ENCODE measurements at places on chromosomes 11 and 22.

DNA sequence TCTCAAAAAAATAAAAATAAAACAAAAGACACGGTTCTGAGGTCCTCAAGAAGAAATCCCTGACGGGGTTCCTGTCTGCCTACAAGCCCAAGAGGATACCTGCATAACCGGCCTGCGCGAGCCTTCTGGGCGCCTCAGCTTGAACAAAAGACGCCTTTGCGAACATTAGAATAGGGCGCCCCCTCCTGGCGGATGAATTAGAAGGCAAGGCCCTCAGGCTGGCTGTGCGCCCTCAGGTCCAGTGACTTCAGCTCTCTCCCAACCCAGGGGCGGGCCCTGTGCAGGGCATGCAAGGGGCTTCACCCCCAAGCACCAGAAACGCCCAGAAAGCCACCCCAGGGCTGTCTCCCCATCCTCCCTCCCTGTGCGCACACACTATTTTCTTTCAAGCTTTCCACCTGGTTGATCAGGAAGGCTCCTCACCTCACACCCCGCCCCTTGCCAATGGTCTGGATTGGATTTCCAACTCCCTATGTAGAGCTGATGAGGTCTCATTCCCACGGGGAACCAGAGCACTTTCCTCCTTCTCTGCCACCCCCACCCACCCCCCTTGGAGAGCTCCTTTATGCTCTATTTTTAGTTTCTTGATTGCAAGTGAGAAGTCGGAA is 273.3 kb downstream of the BUD13 start:
- DNase-seq, result peak; percentile 7

DNA sequence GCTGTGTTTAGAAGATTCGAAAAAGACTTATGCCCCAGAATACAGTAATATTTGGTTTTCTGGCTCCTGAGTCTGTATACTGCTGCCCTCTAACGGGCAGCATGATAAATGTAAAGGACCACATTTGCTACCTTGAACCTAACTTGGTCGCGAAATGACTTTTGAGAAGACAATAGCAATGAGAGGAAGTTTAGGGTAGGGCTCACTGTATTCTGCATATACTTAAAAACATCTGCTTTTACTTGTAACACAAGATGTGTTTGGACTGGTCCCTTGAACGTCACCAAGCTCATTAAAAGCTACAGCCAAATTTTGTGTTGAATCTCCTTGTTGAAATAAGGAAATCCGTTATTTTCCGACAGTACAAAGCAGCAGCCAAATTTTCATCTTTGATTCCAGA is 309.1 kb downstream of the SWAP70 start:
- peak; percentile 25 for DNase-seq

DNA sequence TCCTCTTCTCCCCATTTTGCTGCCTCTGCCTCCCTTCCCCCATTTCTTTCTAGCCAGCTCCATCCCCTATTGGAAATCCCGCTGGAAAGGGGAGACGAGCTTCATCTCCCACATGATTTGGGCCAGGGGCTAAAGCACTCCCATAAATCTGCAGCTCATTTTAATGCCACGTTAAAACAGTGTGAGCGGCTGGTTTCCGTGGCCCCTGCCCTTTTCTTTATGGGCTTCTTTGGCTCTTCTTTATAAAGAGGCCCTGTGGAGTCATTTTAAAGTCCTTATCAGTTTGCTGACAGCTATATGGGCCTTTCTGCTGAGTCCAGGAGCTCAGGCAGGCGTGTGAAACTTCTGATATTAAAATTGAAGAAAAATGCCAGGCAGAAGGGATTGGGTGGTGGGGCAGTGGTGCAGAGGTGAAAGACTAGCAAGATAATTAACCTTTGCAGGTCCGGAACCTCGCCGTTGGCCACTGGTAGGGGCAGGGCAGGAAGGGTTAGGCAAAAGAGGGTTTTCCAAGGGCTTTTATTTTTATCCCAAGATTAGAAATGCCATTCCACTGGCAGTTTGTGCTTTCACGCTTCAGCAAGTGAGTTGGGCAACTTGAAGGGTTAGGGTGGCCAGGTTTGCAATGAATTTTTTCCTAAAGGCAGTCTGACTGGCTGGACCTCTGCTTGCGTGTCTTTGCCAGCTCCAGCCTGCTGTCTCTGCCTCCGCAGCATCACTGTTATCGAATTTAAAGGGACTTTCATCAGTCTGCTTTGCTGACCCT is 44.3 kb downstream of the EXT2 start:
- DNase-seq, result no peak

DNA sequence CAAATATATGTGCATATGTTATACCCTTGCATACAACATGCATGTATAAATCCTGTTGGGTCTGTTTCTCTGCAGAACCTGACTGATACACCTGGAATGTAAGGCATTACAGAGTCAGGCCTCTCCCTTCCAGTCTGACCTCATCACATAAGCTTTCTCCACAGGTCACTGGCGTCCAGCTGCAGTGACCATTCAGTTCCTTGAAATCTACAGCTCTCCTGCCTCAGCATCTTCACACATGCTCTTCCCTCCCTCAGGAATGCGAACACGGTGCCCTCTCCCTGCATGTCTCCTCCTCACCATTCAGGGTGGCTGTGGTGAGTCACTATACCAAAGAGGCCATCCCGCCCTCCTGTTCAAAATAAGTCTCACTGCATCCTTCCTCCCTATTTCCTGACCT is 657.8 kb upstream of the B3GAT1 start:
- no peak for DNase-seq

- DNase-seq, result no peak
Measured at GRCh38 chr11:63518548-63518947, 12.7 kb downstream of the LGALS12 start.

- DNase-seq, result peak; percentile 29
Measured at GRCh38 chr11:87352759-87353707, 315.3 kb downstream of the TMEM135 start.

DNA sequence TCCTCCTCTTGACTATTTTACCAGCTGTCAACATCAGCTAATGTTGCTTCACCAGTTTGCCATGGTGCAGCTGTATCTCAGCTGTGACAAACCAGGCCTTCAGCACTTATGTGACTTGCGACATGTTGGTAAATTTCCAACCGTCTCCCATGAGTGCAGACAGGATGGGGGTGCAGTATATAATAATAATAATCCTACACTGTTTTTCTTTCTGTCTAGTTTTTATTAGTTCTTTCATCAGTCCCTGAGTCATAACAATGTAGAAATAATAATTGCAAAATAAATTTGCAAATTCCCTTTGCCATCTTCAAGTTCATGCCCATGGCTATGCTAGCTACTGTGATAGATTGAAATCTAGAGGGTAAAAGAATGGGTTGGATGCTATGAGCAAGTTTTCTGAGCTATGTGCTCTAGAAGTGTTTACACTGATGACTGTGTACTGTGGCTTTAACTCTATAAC is 4.9 kb downstream of the MMP13 start:
- no peak for DNase-seq

DNA sequence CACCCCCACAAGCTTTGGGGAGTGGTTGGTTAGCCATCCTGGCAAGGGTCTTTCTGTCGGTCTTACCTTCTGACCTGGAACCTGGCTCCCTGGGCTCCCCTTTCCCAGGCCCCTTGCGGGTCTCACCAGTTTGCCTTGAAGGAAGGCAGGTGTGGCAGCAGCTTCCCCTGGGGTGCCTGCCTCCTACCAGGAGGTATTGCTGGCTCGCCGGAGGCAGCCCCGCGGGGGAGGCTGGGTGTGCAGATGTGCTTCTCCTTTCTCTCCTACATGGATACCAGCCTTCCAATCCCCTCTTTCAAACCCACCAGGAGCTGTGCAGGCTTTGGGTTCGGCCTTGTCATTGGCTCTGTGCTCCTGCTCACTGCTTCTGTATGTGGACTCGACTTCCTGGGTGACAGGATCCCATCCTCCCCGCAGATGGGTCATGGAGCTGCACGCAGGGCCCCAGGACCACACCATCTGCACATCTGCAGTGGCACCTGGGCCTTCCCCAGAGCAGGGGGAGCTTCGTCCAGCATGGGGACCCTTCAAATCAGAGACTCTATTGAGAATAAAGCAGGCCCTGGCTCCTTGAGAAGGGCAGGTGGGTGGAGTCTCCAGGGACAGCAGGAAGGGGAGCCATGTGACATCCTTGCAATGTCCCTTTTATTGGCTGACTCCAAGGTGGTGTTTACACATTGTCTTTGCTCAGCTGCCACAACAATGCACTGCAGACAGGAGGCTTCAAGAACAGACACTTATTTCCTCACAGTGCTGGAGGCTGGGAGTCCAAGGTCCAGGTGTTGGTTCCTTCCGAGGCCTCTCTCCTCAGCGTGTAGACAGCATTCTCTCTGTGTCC is 592.0 kb downstream of the BRD1 start:
- DNase-seq, result no peak

DNA sequence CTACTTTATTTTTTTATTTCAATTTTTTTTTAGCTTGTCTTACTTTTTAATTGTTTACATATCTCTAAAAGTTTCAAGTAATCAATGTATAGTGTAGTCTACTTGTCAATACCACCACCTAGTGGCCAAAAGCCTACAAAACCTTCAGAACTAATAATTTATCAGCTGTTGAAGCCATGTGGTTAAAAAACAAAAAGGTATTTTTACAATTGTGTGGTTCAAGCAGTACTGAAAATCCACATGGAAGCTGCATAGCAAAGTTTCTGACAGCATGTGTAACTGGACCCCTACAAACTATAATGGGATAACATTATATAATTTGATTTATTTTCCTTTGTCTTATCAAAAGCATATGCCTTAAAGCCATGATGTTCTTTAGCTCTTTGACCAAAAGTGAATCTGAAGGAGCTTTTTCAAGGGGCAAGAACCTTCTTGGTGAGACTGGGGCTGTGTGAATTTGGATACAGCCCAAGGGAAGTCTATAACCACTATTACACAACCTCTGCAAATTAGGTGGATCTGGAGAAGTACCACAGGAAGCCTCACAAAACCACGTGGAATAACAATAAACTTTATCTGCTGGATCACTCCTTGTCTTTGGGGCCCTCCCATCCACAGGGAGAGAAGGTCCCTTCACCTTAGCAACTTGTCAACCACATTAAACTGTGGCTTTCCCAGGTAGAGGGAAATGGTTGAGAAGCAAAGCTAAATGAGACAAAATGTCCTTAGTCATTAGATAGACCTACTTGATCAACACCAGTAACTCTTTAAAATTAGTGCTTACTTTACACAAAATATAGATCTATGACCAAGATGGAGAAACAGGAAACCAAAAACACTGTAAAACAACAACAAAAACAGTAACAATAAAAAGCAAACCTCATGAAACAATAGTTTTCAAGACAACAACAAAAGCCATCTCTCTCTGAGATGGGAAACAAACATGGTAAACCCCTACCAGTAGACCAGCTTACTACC is 9.9 kb downstream of the NARS2 start:
- no peak for DNase-seq

DNA sequence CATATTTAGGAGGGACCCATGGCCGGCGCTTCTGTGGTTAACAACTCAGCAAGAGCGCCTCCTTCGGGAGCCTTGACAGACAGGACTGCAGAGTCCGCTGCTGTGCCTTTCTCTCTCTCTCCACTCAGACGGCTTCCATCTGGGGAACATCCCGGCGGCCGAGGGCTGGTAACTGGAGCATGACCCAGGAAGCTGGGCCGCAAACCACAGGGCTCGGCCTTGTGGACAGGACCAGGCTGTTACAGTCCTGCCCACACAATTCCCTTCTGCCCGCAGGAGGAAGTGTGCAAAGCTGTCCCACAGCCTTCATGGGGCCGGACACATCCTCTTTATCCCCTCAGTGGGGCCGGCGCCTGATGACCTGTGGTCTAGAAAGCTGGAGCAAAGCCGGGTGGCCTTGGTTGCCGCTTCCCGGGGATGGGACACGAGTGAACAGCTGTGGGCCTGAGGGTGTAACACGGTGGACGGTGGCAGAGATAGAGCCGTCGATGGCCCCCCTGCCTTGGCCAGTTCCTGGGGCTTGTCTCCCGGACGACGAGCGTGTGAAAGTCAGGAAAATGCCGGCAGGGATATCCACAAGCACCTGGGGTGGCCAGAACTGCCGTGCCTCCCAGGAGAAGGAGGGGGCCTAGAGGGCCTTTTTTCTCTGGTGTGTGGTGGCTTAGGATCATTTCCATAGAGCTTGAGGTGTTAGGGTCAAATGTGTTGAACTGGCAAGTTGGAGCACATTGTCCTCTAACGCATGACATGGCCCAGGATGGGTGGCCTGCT is 50.1 kb downstream of the FBLN1 start:
- DNase-seq, result no peak

DNA sequence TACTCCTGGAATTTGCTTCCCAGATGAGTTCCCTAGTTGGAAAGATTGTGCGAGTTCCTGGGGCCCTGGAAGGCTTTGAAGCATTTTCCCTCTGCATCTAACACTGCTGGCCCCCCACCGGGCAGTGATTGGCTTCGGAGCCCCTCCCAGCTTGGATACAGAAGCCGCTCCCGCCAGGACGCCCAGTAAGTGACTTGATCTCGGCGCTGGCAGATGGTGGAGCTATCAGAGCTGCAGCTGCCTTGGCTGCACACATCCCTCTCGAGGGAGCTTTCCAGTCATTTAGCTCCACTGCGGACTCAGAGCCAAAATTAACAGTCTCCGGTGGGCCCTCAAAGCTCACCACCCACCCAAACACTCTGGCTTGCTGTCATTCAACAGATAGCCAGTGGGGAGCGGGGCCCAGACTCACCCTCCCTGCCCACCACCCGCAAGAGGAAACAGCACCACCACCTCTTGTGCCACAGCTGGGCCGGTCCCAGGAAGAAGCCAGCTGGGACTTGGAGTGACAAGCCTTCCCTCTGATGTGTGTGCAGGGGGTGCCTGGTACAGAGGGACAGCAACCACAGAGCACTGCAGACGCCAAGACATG is 162.3 kb downstream of the TRIM29 start:
- DNase-seq, result no peak

GRCh38 chr11:76793391-76794291 is 10.5 kb downstream of the TSKU start:
- DNase-seq, result no peak

- no peak for DNase-seq
Measured at GRCh38 chr11:115674176-115674936, 170.1 kb upstream of the CADM1 start.

- no peak for DNase-seq
Measured at GRCh38 chr11:118915941-118916841, 9.5 kb downstream of the BCL9L start.

DNA sequence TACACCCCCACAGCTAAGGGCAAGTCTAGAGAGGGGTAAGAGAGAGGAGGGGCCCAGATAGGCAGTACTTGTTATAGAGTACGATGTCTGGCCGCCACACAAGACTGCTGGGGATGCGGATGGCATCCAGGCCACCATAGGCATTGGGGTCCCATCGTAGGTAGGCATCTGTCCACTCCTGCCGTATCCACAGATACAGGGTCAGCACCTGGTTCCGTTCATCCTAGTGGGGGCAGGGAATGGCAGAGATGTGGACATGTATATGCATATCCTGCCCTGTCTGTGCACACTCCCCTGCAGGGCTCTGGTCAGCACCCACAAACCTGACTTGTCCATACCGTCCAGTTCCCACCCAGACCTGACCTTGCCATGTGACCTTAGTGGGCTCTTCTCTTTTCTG is 2.1 kb downstream of the CHRNA10 start:
- DNase-seq, result no peak

DNA sequence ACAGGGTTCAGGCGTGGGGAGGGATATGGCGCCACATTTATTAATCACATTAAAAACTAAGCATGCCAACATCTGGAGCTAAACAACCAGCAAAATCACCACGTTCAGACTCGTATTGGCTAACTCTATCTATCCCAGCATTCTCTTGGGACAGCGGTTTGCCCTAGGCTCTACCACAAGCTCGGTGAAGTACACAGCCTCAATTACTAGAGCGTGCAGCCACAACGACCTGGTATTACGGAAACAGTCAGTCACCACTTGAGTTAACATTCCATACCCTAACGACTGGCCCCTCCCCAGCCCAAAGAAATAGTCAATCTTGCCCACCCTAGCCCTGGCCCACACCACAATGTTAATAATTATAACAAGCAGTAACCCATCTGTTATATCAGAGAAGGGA is 32.1 kb downstream of the APOL5 start:
- DNase-seq, result no peak

Data from GM12864 (cell line).